CD4-positive, alpha-beta T cell treated with Interleukin-12 subunit alpha and Interleukin-12 subunit beta, for 1 hour (primary cell): ENCODE measurements at places on chromosomes 16 and 17.
A peak's percentile ranks its signal among the peaks of the same experiment; 100 is the strongest.

GRCh38 chr17:9936095-9936494 lies 31.0 kb upstream of the RCVRN start:
- DNase-seq, result no peak

- peak; percentile 54 for DNase-seq
These were observed 8.3 kb downstream of the CUEDC1 start for GRCh38 chr17:57946798-57947358.

DNA sequence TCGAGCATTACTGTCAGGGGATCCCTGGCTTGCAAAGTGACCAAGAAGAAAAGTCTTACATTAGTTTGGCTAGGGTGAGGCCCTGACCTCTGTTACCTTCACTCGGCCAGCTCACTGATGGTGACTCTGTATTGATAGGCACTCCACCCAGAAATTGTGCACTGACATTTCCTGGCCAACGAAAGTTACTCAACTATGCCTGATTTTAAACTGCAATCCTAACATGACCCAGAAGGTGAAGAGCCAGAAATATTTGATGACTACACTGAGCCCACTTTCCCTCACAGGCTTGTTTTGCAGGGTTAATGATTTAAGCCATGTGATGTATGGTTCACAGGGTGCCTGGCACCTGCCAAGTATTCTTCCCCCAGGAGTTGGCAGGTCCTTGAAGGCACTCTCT lies 208.2 kb upstream of the MAF start:
- DNase-seq, result no peak

DNA sequence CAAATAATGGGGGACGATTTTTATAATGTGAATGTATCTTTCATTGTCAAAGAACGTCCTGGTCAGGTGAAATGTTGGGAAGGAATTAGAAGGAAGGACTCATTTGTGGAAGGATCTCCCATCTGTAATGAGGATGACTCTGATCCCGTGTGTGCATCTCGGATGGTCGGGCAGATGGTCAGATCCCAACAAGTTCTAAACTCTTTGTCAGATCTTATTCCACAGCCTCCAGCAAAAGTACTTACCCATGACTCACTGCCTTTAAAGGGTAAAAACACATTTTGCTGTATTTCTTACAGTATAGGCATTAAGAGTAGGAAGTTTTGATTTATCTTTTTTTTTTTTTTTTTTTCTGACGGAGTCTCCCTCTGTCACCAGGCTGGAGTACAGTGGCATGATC lies 539 bp upstream of the KRTAP4-8 start:
- DNase-seq, result no peak

GRCh38 chr16:55411231-55411630 lies 67.8 kb upstream of the MMP2 start:
- no peak for DNase-seq

- DNase-seq, result no peak
These were observed 98.4 kb downstream of the MGAT5B start for GRCh38 chr17:76966486-76967181.

DNA sequence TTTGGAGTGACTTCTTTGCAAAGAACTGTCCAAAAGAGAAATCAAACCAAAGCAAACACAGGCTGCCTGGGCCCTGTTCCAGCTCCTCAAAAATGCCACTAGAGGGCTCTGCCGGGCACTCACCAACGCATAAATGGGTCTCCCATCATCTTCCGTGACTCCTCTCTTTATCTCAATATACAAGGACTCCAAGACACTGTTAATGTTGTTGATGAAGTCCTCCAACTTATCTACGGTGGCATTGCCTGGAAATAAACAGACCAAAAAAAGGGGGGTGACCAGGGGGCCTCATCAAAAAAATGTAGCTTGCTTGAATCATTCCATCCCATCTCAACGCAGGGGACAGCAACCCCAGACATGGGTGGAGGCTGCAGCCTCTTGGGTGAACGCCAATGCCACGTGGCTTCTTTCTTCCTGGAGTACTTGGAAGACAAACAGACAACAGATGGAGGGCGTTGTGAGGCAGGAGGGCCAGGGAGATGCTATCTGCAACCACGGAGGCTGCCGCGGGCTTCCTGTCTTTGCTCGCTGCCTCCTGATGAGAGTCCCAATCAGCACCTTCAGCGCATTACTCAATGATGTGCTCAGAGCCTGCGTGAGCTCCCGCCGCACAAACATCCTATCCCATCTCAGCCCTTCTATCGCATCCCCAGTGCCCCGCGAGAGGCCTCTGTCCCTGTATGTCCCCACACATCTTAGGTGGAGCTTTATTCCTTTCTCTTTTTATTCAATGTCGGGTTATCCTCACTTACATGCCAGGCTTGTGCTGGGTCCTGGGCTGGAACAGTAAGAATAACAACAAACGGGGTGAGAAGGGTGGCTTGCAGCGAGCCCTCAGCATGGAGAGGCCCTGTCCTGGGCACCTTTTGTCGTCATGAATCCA lies 32.0 kb downstream of the KDM8 start:
- DNase-seq, result peak; percentile 91

- peak; percentile 42 for DNase-seq
These were observed 1.1 kb downstream of the VAT1 start for GRCh38 chr17:43020789-43021740.

GRCh38 chr16:84746231-84746630 lies 46.4 kb downstream of the USP10 start:
- DNase-seq, result no peak

DNA sequence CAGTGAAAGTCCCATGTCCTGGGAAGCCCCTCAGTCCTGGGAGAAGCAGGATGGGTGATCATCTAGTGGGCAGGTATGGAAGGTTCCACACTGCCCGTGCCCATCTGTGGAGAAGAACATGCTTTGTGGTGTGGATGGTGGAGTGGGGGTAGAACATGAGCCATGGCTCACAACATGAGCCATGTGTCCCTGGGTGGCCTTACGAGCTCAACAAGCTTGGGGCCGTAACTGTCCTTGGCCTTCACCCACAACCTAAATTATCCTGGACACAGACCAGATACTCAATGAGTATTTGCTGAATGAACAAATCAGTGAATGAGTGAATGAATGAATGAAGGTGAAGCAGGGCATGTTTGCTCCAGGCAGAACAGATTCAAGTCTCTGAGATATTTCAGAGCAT lies 13.5 kb downstream of the SOX8 start:
- no peak for DNase-seq

DNA sequence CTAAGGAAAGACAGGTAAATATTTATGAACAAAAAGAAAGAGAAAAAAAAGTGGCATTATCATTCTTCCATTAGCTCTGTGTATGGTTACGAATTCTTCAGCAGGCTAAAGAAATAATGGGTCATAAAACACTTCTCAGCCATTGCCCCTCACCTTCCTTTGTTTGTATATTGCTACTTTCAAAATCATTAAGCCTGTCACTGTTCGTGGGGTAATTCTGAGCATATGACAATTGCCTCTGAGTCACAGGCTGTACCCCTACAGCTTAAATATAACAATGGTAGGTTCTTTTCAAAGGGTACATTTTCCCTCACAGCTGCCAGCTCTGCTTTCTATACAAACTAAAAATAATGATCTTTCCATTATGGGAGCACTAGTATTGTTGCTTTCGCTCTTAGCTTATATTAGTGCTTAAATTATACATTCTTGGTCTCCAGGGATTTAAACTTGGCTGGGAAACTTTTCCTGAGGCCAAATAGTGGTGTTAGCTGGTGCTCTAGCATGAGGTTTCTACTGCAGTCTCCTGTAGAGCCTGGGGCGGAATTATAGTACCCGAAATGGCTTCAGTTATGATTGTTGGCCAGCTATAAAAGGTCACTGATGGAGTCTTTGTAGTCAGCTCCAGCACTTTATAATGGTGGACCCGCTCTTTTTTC lies 74.7 kb upstream of the CDH11 start:
- no peak for DNase-seq

DNA sequence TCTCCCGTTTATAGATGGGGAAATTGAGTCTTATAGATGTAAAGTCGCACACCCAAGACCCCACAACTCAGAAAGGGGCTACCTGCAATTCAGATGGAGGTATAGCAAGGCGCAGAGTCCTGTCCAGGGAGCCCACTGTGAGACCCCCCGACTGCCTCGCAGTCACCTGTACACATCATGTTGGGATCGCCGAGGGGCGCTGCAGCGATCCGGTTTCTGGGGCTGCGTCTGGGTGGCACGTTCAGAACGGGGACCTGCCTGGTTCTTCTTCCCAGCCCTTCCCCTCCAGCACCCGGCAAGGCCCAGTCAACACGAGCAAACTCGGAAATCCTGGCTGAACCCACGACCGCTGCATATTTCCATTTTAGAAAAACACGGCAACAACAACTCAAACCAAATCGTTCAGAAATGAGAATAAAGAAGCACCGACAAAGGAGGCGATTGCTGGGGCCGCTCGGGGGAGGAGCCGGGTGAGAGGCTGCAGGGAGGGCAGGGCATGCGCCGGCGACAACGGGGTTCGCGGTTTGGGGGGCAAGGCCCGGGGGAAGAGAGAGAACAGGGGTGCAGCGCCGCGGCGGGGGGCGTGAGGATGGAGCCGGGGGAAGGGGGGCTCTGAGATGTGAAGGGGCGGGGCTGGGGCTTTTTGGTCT lies 643 bp downstream of the HSDL1 start:
- peak; percentile 45 for DNase-seq

DNA sequence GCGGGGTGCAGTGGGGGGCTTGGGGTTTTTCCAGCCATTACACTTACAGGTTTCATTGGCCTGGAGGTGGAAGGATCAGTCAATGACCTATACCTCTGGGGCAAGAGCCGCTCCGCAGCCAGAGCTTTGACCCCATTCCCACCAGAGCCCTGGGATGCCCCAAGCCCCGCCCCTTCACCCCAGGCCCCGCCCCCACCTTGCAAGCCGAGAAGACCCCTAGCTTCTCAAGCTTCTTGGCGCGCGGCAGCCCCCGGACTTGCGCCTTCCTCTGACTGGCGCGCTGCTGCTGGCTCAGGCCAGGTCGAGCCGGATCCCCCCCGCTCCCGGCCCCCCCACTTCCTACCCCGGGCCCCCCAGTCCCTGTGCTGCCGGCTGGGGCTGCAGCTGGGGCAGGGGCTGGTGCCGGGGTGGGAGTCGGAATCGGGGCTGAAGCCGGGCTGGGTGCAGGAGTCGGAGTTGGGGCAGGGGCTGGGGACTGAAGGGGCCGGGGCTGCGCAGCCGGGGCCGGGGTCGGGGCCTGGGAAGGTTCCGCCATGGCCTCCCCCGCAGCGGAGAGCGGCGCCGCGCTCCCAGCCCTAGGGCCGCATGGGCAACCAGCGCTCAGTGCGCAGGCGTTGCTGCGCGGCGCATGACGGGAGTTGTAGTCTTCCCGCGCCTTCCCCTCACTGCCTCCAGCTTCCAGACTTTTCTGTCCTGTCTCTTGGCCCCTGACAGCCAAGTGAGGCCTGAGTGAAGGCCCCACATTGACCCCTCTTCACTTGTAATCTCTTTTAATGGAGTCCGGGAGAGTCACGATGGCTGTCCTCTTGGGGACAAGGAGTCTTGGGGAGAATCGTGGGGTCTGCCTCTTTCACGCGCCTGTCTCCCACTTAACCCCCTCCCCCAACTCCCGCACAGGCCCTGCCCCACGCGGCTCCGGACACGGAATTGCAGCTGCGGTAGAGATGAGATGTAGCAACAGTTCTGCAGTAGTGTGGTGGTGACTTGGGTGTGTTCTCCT lies at the start of gene KAT2A:
KAT2A (minus strand) TSS at position 598 of the 1,000 bp plus-strand sequence; CDS start at position 535, 63 bp downstream.
- peak; percentile 79 for DNase-seq

- no peak for DNase-seq
These were observed 31.3 kb upstream of the RASD1 start for GRCh38 chr17:17527534-17527933.

DNA sequence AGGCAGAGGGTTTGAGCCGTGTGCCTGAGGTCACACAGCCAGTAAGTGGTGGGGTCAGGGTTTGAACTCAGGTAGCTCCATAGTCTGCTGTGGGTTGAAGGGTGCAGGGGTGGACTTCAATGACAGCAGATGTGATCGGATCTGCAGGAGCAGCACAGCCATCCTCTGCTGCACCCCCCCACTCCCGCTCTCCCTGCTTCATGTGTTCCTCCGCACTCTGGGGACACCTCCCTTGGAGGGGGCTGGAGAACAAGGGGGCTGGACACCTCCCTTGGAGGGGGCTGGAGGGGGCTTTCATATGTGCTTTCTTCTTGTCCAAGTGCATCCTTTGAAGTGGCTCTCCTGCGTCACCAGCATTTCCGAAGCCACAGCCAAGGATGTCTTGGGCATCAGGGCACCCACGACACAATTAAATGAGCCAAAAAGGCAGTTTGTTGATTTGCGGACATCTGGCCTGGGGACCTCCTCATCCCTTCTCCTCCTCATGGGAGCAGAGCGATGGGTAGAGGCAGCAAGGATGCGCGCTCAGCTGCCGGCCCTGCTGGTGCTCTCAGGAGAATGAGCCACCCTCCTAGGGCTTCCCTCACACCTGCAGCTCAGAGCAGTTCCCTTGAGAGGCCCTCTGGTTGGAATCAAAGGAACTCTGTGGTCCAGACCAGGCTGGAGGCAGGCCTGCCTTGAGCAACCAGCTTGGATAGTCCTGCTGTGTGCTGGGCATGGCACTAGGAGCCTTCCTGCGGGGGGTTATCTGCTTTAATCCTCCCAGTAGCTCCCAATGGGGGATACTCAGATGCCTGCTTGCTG lies 26.2 kb downstream of the WSCD1 start:
- DNase-seq, result no peak

DNA sequence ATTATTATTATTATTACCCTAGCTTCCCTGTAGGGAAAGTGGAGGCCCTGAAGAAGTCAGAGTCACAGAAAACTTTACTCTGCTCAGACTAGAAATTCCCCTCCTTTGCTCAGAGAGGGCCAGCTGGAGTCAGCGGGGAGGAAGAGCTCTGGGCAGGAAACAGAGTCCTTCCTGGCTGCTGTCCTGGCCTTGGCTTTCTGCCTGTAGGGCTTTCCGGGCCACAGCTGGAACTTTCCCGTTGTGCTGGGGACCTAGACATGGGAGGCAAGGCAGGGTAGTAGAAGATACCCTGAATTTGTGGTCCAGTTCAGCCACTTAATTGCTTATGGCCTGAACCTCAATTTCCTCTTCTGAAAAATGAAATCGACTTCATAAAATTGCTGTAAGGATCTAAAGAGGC lies 14.0 kb upstream of the CCL2 start:
- no peak for DNase-seq

GRCh38 chr16:85461814-85462713 lies 151.1 kb upstream of the GSE1 start:
- DNase-seq, result peak; percentile 28

- DNase-seq, result no peak
These were observed 238.8 kb downstream of the ZNF423 start for GRCh38 chr16:49617016-49617629.

DNA sequence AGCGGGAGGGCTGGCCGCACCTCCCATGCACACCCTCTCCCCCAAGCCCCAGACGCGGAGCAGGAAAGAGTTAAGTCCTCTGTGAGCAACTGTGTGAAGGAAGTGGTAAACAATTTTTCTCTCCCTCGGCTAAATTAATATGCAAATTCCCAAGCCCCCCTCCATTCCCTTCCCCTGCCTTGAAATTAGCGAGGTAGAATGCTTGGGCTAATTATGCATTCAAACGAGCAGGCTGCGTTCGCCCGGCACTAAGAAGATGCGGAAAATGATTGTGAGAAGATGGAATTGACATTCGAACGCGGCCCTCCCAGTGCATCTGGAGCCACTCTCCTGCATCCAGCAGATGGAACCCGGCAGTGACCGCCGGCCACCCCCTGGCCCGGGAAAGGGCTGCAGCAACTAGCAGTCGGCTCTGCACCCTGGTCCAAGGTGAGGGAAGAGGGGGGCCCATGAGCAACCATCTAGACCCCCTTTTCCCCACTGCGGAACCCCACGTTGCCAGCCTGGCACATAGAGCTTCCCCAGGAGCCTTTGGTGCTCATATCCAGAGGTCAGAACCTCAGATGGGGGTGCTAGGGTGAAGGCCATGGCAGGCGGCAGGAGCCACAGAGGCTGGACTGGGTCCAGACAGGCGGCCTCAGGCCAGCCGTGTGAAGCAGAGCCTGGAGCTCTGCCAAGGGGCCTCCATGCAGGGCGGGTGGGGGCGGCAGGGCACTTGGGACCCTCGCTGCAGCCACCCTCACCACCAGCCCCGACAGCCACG lies 49.1 kb upstream of the ACSF3 start:
- DNase-seq, result no peak

GRCh38 chr16:83676086-83676485 lies 131.7 kb upstream of the HSBP1 start:
- DNase-seq, result no peak
